ENCODE measurements at places on chromosomes 11 and 22.

- DNase-seq: no peak
These were observed 72.5 kb downstream of the MICAL2 start for GRCh38 chr11:12182676-12183541.

- no peak for DNase-seq
These were observed 424.7 kb downstream of the FAM181B start for GRCh38 chr11:82308979-82309378.

DNA sequence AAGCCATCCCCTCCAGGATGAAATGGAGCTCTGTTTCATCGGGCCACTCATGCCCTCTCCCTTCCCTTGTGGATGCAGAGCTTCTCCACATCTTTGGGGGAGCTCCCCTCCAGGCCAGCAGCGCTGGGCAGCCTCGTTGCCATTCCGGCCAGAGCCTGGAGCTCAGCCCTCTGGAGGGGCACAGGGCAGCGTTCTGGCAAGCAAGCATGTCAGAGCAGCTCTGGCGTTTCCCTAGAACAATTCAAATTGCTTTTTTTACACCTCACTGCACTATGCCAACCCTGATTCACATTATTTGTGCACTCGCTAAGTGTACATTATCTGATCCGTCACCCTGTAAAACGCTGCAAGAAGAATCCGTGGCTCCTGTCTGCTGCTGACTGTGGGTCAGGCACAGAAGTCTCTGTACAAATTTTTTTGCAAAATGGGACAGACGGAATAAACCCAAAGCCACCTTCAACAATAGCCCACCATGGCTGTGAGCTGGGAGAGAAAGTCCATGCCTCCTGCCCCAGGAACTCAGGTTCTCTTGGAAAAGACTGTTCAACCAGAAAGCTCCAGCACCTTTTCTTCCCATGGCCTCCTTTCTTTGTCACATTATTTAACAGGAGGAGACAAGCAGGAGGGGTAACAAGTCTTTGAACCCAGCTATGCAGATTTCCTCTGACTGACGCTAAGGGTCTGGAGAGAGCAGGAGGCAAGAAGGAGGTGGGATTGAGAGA, 139.5 kb upstream of the CADM1 start:
- no peak for DNase-seq

GRCh38 chr11:69443968-69444364, 37.5 kb upstream of the LINC01488 start:
- peak; percentile 69 for DNase-seq
